Right ventricle myocardium inferior (tissue), 1 donor: ENCODE measurements at places on chromosomes 2 and 18. TPM values are rescaled to one million over a fixed set of nuclear protein-coding genes. Genes with fewer than 3 reads are reported as not detected.

DNA sequence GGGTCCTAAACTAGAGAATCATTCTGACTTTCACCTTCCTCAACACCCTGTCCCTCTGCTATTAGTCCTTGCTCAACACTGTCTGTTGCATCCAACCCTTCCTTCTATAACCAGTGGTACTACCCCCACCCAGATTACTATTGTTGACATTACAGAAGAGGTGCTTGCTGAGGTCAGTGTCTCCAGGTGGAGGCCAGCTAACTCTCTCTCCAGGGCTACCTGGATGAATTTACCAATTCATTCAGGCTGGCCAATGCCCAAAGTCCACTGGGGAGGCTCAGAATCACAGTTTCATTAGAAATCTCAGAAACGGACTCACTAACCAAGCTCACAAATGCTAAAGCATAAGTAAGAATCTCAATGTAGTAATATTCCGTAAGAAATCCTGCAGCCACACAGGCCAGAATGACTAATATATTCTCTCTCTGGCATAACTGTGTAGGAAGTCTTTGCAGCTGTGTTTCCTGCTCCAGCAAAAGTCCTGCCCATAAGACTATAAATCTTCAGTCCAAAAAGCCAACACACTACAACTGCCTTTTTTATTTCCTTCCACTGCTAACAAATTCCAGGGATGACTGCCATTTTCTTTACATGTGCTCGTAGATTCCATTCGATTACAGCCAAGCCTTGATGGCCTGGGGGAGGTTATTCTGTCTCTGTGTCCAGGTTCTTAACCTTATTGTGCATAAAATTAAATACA lies 10.0 kb upstream of the TTR start:
- DNase-seq = no peak

GRCh38 chr2:119316066-119316465 lies 50.6 kb downstream of the C2orf76 start:
- no peak for DNase-seq

Gene POU3F3
- not detected for total RNA-seq

DNA sequence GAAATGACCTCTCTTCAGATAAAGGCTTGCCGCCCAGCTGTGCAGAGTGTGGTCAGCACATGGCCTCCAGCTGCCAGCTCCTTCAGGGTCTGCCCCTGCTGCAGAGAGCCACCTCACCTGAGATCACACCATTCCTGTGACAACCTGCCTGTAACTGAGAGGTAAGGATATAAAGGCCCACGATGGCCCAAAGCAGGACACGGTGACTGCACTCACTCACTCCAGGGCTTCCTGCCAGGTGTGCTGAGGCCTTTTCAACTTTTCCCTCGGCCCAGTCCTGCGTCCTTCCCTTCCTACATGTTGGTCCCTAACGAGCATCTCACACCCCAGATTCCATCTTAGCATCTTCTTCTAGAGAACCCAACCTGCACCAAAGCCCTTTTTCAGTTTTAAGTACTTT lies 36.2 kb downstream of the ANKRD44 start:
- DNase-seq = no peak

Gene GCKR
- total RNA-seq = not detected

DNA sequence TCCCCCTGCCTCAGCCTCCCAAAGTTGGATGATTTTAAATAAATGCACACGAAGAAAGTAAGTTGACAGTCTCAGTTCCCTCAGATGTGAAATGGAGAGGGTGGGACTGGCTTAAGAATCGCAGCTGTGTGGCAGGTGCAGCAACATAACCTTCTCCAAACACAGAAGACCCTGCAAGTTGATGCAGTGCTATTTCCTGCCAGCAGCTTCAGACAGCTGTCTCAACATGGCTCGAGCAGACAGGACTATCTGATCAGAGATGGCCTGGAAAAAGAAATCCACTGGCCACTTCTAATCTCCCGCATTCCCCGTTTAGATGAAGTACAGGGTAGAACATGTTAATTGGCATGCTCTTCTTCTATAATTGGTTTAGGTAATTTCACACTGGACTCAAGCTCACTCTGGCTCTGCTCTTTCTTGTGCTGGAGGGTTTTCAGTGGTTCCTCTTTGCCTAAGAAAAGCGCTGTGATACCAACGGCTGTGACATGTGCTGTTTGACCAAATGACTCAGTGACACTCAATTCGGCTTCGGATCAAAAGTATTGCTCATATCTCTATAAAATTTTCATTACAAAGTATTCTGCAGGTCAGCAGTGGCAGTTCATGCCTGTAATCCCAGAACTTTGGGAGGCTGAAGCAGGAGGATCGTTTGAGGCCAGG lies 40.2 kb downstream of the MYOM1 start:
- no peak for DNase-seq

GRCh38 chr2:111985514-111985913 lies 69.6 kb upstream of the TMEM87B start:
- DNase-seq = no peak

DNA sequence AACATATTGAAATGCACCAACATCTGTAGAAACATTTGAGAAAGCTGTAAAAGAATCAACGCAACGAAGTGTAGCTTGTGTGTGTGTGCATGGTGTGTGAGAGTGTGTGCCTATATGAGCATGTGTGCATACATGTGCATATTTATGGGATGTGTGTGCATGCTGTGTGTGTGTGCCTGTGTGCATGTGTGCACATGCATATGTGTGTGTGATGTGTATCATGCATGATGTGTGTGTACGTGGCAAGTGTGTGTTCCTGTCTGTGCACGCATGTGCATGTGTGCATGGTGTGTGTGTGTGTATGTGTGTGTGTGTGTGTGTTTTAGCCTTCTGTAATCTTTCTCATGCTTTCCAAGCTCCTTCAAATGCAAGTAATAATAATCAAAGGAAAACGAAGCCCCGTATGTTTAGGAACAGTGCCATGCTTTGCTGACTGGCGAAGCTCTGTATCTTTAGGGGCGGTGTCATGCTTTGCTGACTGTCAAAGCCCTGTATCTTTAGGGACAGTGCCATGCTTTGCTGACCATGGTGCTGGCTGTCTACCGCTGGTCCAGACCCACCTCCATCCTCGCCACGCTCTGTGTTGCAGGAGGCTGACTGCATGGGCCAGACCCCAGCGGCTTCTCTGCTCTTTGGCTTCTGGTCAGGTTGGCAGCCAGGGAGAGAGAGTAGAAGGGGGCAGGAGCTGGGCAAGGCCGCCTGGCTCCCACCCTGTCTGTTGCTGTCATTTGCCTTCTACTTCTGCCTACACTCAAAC lies 129.2 kb downstream of the ASB1 start:
- no peak for DNase-seq

DNA sequence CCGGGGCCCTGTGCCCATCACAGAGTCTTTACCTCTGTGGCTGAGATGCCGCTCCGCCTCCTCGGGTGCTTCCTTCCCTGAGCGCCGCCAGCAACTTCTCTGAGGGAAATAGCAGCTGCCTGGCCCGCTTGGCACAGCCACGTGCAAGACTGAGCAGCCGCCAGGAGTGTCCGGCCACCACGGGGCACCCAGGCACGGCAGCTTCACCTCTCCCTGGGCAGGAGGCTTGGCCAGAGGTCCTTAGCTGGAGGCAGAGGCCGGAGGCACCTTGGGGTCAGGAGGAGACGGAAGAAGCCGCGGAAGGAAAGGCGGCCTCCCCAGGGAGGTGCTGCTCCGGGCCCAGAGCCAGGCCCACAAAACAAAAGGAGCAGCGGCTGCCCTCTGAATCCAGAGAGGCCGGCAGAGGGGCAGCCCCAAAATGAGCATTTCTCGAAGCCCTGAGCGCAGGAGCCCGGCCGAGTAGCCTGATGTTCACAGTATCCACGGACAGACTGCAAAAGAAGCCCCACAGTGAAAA lies 6.0 kb upstream of the LIMS2 start:
- no peak for DNase-seq

Gene SP140
- total RNA-seq = 0.32 TPM

DNA sequence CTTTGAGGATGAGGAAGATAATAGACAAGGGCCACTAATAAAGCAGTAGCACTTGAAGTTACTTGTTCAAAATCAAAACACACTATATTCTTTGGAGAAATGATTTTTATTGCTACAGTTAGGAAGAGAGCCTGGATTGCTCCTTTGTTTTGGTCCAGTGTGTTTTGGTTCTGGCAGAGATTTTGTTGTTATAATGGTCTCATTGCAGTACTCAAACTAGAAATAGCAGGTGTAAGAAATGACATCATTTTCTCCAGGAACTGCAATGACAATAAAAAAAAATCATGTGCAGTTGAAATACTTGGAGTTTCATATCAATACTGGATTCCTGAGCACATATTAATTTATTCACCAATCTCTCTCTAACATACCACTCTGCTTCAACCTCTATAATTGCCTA lies 490.3 kb downstream of the CCDC85A start:
- DNase-seq = no peak

Gene CASP10
- total RNA-seq = 6.2 TPM

Gene C2orf72
- total RNA-seq = 0.16 TPM

Gene MARCO
- total RNA-seq = 19.7 TPM

GRCh38 chr18:51157215-51157614 lies 40.3 kb downstream of the MEX3C start:
- no peak for DNase-seq

DNA sequence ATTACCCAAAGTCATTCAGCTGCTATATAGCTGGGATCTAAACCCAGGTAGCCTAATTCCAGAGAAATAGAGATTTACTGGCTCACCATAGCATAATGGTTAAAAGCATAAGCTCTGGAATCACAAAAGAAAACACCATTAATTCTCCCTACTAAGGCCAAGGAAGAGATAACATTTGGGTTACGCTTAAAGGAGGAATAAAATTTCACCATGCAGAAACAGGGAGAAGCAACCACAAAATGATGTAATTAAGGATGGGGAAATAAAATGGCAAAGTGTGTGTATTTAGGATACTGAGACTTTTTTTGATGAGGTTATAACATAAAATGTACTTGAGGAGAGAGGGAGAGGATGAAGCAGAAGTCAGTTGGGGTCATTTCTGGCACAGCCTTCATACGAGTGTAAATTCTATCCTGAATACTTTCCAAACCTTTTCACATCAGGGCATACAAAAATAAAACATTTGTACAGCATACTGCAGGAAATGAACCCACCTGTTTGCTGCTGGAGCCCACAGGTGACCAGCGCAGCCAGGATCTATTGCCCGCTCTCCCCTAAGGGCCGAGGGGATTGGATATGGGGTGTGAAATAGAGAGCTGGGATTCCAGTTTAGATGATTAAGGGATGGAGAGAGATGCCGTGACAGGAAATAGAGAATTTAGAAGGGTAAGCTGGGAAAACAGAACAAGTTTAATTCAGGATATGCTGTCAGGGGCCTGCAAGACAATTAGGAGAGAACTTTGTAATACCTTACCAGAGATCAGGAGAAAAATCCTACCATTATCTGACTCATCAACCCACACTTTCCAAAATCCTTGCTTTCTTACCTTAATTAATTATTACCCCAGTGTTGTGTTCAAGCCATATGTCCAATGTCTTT lies 43.8 kb upstream of the SERTAD2 start:
- no peak for DNase-seq

DNA sequence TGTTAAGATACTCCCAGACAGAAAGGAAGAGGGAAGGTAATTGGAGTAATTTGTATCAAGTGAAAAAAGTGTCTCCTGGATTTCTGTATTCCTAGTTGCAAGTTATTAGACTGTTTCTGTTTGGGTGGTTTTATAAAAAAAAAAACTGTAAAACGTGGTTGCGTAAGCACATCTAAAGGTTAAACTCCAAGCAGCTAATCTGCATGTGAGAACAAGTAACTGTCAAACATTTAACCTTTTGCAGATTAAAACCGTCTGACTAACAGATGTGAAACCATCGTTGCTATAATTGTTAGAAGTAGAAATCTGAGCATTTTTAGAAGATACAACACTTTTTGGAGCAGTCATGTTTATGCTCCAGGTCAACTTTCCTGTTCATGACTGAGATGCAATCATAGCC lies 72.3 kb downstream of the AFF3 start:
- no peak for DNase-seq

Gene DSG3
- not detected for total RNA-seq

DNA sequence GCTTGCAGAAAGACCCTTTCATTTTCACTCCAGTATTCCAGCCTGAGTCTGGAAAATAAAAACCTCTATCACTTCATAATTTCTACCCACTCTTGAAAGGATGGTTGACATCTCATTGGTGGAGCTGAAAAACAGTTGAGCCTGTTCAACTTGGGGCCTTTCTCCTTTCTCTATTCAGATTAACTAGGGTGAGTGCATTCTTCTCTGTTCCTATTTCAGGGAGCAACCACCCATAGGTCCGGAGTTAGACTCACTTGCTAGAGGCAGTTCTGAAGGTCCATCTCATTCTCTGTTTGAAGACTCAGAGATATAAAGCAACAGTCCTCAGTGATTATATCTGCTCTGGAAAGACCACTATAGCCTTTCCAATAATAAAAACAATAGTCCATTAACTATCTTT lies 167.9 kb upstream of the SPOPL start:
- no peak for DNase-seq

DNA sequence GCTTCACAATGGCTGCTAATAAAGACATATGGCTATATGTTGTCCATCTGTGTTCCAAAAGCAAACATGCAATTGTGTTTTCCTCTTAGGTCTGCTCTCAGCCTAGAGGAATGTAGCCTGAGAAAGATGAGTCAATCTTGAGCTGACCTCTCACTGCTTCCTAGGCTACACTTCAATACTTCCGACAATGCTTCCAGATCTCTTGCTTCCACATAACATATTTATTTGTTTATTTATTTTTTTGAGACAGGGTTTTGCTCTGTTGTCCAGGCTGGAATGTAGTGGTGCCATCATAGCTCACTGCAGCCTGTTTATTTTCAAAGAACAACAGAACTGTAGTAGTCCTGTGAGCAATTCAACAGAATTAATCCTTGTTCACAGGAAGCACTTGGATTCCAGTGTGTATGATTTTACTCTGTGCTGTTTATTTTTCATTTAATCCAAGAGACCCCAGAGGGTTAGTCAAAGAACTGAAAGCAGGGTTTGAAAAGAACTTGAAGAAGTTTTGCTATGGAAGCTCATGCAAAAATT lies 437.9 kb downstream of the TXNL1 start:
- DNase-seq = no peak

DNA sequence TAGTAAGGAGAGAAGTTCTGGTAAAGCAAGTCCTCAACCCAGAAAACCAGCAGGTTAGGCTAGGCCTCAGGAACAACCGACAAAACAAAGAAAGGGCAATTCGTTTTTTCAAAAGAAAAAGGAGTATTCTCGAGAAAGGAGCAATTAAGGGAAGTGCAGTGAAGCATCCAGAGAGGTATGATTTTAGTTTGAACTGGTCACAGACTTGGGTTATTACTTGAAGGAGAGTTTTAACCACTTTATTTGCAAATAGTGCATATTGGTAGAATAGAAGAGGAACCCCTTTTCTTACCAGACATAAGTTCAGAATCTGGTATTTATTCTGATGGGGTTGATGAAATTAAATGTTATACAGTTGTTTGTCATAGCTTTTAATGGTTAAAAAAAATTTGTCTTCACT lies 110.0 kb upstream of the GCFC2 start:
- DNase-seq = no peak

Gene SESTD1
- 40.5 TPM for total RNA-seq

- no peak for DNase-seq
Observed at GRCh38 chr2:230671117-230671516, 41.5 kb upstream of the CAB39 start.

GRCh38 chr18:36757991-36758390 lies 70.8 kb downstream of the TPGS2 start:
- no peak for DNase-seq

Gene KYNU
- 1.1 TPM for total RNA-seq

- no peak for DNase-seq
Observed at GRCh38 chr18:45723567-45724355, at the start of gene SLC14A1. Gene SLC14A1, plus strand, starts transcription at chr18:45724181. Its CDS starts 6,140 bp downstream, at chr18:45730321.
